Psoas muscle (tissue), 8 donors: ENCODE measurements at places on chromosomes 3 and 15. TPM values are rescaled to one million over a fixed set of nuclear protein-coding genes. Genes with fewer than 3 reads are reported as not detected.
A peak's percentile ranks its signal among the peaks of the same experiment; 100 is the strongest.

GRCh38 chr15:93180656-93181055 is 91.6 kb upstream of the RGMA start:
- no peak for DNase-seq

- peak; percentile 72 for DNase-seq
Measured at GRCh38 chr3:52836986-52837385, 2.2 kb upstream of the MUSTN1 start.

DNA sequence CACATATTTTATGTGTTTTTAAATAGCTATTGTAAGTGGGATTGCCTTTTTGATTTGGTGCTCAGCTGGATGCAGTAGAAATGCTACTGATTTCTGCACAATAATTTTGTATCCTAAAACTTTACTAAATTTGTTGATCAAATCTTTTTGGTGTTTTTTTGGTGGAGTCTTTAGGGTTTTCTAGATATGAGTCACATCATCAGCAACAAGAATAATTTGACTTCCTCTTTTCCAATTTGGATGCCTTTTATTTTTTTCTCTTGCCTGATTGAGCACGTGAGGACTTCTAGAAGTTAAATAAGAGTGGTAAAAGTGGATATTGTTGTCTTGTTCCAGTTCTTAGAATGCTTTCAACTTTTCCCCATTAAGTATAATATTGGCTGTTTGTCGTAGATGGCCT is 51.3 kb downstream of the TLNRD1 start:
- no peak for DNase-seq

GRCh38 chr3:26704736-26705135 is 82.2 kb downstream of the LRRC3B start:
- DNase-seq, result no peak

- DNase-seq, result peak; percentile 41
Measured at GRCh38 chr3:20054549-20054987, 14.3 kb downstream of the KAT2B start.

DNA sequence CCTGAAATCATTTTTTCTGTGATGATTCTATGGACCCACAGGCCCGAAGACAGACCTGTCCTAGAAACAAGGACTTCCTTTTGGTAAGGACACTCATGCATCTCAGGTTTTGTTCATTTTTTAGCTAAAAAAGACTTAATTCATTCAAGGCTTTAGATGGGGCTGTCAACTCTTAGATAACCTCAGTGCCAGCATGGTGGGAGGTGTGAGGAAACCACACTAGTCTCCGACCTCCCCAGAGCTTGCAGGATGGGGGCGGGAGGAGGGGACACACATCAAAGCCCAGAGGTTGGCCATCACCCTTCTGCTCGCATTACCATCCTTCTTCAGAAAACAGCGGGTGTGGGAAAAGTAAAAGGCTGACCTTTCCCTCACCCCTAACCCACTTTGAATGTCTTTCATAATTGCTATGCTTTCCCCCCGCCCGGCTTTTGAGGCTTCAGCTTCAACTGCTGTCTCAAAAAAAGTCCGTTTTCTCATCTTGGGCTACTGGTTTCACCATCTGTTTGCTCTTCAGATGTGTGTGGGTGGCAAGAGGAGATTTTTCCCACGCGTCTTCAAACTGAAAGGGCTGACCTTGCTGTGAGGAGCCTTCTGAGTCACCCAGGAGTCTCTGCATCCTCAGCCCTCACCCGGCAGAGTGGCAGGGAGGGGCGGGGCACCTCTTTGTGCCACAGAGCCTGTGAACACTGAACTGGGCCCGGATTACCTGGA is 27.6 kb upstream of the CXCR6 start:
- DNase-seq, result no peak

DNA sequence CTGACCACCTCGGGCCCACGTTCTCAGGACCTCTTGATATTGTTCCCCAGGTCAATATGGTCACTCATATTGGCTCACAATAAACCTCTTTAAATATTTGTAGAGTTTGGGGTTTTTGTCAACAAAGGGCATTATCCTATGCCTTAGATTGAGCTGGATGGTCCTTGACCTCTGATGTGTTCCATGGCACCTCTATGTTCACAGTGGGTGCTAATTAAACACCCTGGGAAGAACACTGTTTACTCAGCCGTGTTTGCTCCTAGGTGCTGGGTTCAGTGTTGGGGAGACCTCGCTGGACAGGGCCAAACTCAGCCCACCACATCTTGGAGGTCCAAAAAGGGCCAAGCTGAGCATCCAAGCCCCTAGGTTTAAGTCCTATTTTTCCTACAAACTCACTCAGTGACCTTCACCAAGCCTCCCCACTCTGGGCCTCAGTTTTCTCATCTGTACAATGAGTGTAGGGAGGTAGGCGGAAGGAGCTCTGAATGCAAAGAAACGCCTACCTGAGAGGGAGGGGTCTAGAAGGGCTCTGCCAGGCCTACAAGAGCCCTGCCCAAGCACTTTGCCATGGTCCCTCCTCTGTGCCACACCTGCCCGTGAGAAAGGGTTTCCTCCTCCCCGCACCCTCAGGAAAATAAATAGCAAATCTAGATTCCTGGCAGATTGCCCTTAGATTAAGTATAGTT is 7.2 kb downstream of the FAM174B start:
- DNase-seq, result no peak

DNA sequence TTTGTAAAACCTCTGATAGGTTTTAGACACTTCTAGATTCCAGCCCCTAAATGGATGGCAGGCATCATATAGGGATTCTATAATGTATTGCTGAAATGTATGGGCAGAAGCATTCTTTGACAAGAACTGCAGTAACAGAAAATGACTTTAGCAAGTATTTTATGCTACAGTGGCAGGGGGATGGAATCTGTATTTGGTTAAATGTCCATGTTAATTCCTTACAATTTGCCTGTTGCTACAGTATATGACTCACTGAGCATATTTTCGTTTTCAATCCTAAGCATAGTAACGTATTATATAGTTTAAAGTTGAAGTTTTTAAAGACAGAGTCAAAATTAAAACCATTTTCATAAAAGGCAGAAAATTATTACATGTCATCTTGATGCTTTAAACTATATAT is 150.1 kb downstream of the MEX3B start:
- no peak for DNase-seq

DNA sequence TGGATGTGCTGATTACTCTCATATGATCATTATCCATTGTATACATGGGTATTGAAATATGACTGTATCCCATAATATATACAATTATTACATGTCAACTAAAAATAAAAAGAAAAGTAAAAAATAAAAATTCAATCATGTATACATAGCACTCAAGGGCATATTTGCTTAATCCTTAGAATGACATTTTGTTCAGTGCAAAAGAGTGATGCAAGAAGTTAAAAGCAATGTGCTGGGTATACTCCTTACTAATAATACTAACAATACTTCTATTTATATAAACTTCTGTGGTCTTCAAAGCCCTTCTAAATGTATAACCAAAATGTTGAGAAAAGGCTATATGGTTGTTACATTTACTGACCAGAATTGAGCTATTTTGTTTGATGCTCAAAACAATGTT is 23.2 kb upstream of the TM4SF1 start:
- no peak for DNase-seq

GRCh38 chr15:79170256-79170664 is 79.7 kb upstream of the RASGRF1 start:
- peak; percentile 56 for DNase-seq

- DNase-seq, result no peak
Measured at GRCh38 chr3:66423791-66424190, 77.0 kb downstream of the LRIG1 start.

DNA sequence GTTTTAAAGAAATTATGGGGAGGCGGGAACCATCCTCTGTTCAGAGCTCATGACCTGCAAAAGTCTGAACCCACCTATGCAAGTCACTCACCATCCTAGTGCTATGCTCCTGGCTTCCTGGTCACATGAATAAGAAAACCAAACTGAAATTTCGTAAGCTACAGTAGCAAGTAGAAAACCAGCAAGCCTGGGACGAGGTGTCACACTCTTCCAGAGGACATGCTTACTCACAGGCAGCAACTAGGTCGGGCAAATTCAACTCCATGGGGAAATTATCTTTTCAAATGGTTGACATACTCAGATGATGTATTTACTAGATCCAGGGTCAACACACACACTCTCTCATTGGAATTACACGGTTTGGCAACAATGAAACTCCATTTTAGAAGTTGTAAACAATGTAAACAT is 31.3 kb downstream of the LDHAL6B start:
- DNase-seq, result no peak

DNA sequence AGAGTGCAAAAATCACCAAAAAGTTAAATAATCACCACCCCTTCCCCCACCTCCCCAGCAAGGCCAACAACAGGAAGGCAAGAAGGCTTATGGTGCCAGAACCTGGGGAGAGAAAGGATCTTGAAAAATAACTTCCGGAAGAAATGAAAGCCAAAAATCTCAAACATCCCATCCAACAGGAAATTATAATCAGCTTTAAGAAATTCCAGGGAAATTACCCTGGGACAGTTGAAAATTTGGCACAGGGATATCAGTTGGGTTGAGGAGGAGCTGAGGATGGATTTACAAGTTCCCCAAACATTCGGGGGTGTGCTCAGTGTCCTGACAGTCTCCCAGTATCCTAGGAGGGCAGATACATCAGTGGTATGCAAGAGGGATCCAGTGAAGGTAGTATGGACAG is 82.7 kb downstream of the POLR2M start:
- DNase-seq, result no peak

DNA sequence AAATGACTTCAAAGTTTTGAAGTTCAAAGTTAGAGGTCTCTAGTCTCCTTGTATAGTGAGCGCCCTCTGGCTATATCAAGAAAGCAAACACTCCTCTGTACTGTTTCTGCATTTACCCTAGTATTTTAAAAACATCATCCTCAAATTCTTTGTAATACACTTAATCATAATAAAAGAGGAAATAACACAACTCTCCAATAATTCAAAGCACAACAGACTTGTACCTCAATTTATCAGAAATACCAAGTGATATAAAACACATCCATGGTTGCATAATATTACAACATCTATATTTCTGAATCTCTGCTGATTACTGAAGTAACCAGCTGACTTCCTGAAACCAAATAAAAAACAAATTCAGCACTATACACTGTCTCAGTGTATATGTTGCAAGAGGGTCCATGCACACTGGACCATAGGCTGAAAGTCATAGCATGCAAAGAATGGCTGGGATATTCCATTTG is 12.5 kb downstream of the PLOD2 start:
- no peak for DNase-seq

GRCh38 chr15:36645106-36645505 is 65.7 kb downstream of the CDIN1 start:
- DNase-seq, result no peak

Gene SRPRB
- 45.0 TPM for total RNA-seq

Gene TMEM40
- 3.0 TPM for total RNA-seq

Gene ACTR8
- 20.3 TPM for total RNA-seq

Gene ISLR
- total RNA-seq, result 18.0 TPM
